ENCODE measurements at places on chromosomes 3 and 15.

DNA sequence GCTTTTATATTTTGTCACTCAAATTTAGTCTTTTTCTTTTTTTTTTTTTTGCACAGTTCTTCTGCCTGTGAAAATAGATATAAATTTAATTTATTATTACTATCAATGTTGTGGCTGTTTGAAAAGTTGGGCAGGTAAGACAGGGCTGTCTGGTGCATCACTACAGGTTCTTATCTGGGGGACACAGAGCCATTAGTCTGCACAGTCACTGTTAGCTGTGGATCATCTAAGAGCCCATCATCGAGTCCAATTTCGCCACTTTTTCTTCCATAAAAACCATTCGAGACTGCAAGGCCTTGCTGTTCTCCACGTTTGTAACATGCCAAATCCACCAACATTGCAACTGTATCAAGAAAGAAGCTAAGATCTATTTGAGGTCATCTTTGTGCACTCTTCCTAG, 325.6 kb upstream of the UMPS start:
- no peak for DNase-seq

DNA sequence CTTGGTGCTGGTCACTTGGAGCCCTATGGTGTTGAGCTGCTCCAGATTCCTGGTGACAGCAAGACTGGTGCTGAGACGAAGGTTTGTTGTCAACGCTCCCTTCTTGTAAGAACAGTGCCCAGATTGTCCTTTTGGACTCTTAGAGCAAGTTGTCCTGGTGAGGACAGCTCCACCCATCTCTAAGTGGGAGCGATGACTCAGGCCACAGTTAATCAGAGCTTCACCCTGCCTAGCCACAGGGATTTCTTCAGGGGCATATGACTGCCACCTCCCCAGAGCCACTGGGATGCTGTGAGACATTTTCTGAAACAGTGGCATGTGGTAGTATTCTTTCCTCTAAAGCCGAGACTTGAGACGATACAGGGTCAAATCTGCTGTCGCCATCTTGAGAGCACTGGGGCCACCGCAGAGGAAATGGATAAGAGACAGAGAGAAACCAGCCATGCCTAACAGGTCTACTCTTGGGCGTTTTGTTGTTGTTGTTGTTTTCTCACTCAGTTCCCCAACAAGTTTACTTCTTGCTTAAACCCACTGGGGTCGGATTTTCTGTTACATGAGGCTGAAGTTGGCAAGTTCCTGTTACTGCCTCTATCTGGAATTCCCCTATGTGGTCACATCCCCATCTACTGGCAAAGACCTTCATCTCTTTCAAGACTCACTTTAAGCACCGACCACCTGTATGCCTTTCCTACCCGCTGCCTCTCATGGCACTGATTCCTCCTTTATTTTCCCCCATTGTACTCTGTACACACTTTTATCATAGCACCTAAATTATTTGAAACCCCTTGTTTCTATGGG, 16.0 kb upstream of the PCOLCE2 start:
- no peak for DNase-seq

GRCh38 chr15:78004919-78005634, 72.4 kb downstream of the TBC1D2B start:
- peak; percentile 44 for DNase-seq

- DNase-seq: no peak
Observed at GRCh38 chr3:37131860-37132144, 42.6 kb downstream of the LRRFIP2 start.

DNA sequence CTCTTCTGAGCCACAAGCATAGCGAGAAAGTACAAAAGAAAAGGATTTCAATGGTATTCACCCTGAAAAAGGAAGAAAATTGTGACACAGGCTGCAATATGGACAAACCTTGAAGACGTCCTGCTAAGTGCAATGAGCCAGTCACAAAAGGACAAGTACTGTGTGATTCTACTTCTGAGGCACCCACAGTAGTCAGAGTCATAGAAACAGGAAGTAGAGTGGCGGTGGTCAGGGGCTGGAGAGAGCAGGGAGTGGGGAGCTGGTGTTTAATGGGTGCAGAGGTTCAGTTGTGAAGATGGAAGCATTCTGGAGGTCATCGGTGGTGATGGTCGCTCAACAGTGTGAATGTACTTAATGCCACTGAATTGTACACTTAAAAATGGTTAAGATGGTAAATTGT, 180.5 kb downstream of the APBA2 start:
- DNase-seq: no peak

Measured in BJ (cell line).